ENCODE measurements at places on chromosomes 7 and 10.

DNA sequence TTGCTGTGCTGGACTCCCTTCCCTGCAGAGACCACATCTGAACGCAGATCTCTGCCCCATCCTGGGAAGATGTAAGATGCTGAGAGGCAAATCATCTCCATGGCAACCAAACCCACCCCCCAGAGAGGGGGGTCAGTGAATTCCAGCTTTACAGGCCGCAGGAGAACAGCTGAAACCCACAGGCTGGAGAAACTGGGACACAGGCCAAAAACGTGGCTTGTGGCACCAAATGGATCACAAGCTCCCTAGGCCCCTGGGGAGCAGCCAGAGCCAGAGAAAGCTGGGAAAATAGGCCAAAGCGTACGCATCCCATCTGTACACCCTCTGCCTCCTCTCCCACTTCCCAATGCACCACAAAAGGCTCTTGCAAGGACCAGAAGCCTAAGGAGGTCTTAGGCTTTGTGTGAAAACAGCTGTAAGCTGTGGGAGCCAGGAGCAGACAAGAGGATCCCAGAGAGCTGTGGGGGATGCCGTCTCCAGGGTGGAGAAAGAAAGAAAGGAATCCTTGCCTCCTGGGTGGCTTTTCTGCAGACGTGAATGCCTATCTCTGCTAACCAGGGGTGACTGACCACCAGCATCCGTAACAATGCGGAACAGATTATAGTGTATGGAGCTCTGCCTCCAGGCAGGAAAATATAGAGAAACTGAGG, 59.5 kb downstream of the TMEM130 start:
- no peak for DNase-seq

GRCh38 chr7:80997841-80998240, 79.0 kb upstream of the SEMA3C start:
- DNase-seq, result no peak

DNA sequence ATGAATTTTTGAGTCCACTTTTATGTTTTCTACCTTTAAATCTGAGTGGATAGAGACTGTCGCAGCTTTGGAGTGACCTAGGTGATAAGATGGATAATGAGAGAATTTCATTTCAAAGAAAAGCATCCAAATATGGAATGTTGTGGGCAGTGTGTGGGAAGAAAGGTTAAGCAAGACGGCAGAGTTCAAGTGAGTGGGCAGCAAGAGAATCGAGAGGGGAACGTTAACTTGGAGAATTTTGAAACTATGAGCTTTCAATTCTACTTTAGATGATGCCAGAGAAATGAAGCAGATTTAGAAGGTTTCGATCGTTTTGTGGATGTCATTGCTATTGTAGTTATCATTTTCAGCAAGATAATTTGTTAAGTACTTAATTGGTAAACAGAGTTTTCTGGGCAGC, 73.0 kb downstream of the XRCC2 start:
- DNase-seq, result no peak

GRCh38 chr10:55979203-55979602, 381.9 kb downstream of the ZWINT start:
- no peak for DNase-seq

- DNase-seq, result no peak
Measured at GRCh38 chr7:94706996-94707740, 51.2 kb upstream of the SGCE start.

- DNase-seq, result no peak
Measured at GRCh38 chr10:35453855-35454532, 117.7 kb downstream of the CCNY start.

DNA sequence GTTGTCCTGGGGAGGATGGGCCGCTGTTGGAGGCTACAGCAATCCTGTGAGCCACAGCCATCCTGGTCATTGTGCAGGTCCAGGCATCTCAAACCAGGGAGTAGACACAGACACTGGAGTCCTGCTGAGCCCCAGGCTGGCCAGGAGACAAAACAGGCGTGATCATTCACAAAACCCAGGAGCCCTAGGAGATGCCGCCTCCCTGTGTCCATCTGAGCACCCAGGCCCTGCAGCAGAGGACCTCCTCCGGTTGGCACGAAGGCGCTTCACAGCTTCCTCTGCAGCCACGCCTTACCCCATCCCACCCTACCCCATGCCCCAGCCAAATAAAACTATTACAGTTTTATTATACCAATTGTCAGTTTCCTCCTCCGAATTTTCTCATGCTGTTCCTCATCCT, 183.6 kb downstream of the PLXNA4 start:
- no peak for DNase-seq

DNA sequence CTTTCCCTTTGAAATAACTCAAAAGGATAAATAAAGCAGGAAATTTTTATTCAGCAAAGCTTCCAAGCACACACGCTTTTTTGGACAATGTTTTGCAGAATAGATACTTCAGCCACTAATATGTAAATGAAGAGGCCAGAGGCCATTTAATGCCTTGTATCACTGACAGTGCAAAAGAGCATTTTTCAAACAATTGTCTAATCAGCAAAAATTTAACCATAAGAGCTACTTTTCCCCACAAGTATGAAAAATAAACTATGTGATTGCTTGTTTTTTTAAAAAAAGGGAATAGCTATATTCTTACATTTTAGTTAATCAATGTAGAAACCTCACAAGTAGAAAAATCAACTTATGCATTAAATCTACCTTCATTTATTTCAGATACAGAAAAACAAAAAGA, 99.7 kb downstream of the COL28A1 start:
- DNase-seq, result no peak

DNA sequence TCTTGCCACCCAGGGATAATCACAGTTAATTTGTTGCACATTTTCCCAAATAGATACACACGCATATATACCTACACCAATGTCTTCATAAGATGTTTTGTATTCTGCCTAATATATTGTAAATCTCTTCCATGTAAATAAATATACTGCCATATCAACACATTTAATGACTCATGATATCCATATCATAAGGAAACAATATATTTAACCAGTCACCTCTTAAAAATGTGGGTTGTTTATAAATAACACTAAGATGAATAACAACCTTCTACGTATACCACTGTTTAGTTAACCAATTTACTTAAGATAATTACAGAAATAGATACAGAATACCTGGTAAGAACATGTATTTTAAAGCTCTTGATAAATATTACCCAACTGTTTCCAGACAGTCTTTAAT, 38.2 kb downstream of the ELAPOR2 start:
- DNase-seq, result no peak

DNA sequence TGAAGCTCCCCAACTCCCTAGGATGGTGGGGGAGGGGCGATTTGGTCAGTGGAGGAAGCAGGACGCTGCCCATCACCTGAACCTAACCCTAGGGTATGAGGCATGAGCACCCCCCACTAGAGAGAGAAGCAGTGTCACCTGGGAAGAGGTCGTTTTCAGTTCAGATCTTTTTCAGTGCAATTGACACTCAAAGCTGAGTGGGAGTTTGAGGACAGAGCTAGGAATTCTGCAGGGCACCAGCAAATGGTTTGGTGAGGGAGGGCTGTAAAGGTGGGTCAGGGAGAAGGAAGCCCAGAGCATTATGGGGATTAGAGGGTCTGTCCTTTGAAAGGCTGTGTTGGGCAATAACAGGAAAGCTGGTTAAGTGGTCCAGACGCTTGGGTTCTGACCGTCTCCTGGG, 10.9 kb downstream of the BPGM start:
- DNase-seq, result no peak

DNA sequence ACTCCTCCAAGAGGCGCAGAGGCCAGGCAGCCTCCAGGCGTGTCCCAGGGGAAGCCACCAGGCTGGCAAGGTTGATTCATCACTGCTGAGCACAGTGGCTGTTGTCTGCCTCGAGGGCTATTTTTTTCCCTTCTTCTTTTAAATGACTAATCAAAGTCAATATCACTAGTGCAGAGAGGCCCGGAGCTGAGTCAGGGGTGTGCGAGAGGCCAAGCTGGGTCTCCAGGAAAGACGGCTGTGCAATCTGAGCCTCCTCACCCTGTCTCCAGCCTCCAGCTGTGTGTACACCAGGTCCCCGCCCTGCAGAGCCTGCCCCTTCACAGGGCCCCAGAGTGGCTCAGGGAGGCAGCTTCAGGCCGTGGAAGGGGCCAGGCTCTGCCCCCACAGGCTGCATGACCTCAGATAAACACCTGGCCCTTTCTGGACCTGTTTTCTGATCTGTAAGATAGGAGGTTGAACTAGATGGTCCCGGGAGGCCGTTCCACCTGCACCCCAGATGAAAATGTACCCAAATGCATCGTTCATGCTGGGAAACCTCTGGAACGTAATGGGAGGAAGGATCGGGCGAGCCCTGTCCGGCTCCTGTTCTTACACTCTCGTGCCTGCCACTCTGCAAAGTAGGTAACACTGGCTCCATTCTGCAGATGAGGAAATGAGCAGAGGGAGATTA, 3.7 kb downstream of the STX1A start:
- no peak for DNase-seq

DNA sequence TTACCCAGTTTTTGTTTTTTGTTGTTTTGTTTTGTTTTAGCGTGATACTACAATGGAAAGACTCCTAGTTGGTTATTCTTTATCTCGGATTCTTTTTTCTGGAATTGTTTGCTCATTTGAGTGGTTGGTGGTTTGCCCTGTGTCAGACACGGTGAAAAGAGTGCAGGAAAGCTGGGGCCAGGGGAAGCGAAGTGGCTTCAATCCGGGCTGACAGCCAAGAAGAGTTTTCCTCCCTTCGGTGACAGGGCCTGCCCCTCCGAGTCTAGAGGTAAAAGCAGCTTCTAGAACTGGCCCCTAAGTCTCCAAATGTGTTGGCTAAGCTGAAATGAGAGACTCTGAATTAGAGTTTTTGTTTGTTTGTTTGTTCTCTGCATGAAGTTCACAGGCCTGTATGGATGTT, 5.7 kb upstream of the AP5Z1 start:
- no peak for DNase-seq
